ENCODE measurements at places on chromosomes 2 and 18. TPM values are rescaled to one million over a fixed set of nuclear protein-coding genes. Genes with fewer than 3 reads are reported as not detected.

ANKRD30B gene
- polyA plus RNA-seq, result not detected

CNOT9 gene
- polyA plus RNA-seq, result 23.3 TPM

COL6A3 gene
- 0.56 TPM for polyA plus RNA-seq

DNA sequence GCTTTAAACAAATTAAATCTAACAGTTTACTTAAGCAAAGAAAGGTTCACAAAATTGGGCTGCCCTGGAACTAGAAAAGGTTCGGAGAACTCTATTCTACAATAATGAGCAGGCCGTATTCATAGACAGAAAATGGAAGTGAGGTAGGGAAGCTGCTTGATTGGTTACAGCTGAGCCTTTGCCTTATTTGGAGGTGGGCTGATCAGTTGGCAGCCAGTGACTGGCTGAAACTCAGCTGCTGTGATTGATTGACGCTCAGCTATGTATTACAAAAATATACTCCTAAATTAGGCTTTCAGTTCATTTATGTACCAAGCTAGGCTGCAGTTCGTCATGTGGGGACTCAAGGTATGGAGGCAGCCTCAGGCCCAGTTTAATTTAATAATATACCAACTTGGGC, 42.3 kb upstream of the TTR start:
- DNase-seq, result no peak

- no peak for DNase-seq
Observed at GRCh38 chr2:128452536-128453530, 134.2 kb upstream of the HS6ST1 start.

Data from CD4-positive, CD25-positive, alpha-beta regulatory T cell (primary cell).